NCI-H187 (cell line): ENCODE measurements at places on chromosomes 5 and 9.

DNA sequence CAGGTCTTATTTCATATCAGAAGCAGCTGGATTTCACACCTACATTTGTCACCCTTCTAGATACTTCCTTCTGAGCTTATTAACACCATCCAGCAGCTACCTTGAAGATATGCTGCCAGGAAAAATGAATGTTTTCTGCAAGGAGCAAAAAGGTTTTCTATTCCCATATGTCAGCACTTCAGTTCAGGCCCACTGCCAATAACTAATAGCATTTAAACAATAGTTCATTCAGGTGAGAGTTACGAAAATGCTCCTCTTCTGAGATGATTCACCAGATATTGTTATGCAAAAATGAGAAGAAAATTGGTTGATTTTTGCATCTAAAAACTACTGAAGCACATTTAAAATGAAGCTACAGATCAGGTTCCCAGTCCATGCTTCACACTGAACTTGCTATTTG lies 56.4 kb upstream of the ISL1 start:
- DNase-seq, result no peak

DNA sequence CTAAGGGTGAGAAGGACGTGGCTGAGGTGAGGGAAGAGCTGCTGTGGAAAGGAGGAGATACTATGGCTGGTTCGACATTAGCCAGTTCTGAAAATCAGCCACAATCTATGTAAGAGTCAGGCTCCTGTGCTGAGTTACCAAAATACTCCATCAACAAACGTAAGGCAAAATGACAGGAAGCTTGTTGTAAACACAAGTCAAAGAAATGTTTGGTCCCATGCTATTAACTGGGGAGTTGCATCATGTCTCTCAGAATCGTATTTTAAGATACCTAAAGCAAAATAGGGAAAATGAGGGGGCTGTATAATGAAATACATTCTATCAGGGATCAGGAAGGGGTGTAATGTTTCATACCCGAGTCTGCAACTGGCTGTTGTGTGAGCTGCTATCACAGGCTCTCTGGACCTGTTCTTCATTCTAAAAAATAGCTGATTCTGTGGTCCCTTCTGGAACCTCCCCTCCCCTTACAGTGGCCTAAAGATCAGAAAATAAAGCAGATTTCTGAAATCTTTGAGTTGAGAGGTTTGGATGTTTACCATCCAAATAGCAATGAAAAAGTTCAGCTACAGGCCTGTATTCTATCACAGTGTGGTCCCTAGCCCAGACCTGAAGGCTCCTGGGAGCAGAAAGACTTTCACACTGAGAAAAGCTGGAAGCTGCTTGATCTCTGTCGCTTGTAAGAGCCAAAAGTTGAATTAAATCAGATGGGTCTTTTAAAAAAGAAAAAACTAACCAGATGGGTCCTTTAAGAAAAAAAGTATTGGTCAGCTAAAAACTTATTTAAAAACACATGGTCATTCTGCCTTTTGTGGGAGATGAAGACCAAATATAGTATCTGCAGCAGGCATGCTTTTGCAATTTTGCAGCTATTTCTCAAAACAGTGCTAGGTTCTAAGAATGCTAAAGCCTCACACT lies 97.8 kb upstream of the SMC5 start:
- DNase-seq, result no peak

DNA sequence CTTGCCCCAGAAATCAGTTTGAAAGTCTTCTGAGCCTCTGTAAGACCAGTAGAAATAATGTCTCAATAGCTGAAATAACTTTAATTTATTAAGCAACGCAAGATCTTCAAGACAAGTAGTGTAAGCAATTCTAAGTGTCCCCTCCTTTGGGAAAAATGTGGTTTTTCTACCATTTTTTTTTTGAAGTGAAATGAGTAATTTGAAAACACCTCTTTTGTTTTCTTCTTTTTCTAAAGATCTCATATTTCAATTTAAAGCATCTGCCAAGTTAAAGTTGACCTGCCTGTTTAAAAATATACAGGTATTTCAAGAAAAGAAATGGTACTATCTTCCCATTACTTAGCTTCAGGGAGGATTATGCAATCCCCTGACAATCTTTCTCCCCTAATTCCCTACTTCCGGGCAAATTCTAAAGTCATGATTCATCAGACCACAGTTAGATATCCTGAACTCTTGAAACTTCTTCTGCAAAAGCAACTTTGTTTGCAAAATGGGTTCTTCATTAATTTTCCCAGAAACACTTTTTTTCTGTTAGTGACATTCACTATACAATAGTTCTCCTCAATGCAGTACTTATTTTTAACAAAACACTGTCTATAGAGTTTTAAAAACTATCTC lies 7.8 kb upstream of the ANXA1 start:
- no peak for DNase-seq

GRCh38 chr9:127223266-127223665 lies 41.3 kb upstream of the GARNL3 start:
- DNase-seq, result no peak

DNA sequence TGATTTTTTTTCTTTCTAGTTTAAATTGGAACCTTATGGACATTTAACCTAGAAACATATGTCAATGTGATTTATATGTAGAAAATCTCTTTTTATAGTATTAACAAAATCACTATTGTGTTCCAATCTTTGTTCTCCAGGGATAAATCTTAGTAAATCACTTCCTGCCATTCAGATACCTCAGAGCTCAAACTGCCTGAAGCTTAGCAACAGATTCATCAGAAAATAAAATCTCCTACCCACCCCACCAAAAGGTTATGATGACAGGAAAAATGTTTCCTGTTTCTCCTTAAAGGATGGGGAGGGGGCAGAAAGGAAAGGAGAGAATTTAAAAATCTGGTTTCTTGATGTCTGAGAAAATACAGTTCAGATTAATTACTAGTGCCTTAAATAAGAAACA lies 105.0 kb upstream of the TUT7 start:
- DNase-seq, result no peak

- no peak for DNase-seq
Measured at GRCh38 chr5:41154491-41154890, 58.8 kb downstream of the C6 start.

GRCh38 chr5:111172504-111172903 lies 51.7 kb upstream of the CAMK4 start:
- no peak for DNase-seq

- DNase-seq, result no peak
Measured at GRCh38 chr9:126953041-126953809, 38.6 kb downstream of the RALGPS1 start.

DNA sequence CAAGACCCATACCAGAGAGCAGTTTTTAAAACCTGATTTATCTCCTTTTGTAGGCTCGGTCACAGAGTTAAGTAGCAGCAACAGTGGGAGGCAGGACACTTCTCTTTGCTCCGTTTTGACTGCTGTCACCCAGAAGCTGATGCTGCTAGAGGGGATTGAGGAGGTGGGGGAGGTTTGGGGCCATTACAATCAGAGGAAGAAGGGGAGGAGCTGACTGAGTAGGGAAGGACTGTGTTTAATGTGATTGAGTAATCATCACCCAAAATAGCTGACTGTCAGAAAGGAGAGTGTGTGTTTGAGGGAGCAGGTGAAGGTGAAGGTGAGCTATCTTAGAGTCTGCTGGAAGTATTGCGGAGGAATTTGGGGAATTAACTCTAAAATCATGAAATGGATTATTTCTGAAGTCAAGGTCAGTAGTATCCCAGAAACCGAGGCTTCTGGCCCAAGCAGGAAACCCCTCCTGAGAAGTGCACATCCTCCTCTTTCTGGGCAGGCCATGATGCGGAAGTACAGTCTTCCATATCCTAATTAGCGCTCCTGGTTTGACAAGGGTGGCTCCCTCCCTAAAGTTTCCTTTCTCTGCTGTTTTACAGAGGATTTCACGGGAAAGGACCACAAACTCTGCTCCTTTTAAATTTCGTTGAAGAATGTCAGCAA lies 214.9 kb downstream of the PLK2 start:
- DNase-seq, result no peak

DNA sequence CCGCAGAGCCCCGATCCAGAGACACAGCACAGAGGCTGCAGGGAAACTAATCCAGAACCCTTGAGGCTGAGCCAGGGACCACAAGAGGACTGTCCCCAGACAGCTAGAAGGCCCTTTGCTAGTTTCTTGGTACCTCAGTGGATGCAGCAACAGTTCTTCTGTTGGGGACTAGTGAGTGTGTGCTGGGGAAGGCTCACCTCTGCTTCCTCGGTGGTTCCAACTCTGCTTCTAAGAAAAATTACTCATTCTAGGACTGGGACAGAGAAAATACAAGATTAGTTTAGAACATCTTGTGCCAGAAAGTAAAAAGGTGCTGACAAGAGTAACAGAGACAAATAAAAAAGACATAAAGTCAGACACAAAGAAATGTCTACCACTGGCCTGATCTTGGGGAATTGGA lies 19.5 kb upstream of the ZNF484 start:
- DNase-seq, result no peak

DNA sequence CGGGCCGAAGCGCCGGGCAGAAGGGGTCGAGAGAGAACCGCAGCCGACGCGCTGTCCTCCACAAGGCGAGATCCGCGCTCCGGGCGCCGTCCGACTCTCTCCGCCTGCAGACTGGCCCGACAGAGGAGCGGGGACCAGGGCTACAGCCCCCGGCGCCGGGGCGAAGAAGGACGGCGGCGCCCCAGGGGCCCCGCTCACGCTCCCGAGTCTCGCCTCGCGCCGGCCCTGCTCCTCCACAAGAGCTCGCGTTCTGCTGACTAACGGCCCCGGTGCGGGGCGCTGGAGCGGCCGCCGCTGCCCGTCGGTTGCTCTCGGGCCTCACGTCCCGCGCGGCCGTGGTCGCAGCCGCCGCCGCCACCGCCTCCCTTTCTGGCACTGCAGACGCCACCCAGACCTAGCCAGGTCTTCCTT lies 338 bp downstream of the ABHD17B start:
- DNase-seq, result no peak

- no peak for DNase-seq
Measured at GRCh38 chr9:6889868-6890267, 132.1 kb downstream of the KDM4C start.

DNA sequence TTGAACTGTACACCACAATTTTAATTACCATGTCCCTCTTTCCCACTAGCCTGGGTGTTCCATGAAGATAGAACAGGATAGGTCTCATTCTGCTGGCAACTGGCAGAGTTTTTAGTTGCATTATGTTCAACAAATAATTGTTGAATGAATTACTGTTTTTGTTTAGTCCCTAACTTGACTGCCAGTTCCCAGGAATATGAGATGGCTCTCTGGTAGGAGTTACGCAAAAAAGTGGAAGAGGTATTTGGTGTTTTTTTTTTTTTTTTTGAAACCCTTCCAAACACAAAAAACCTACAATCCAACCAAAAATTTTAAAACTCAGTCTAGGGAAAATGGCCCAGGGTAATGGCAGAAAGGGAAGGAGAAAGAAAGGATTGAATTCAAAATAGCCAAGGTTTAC lies 153.6 kb downstream of the GNAQ start:
- no peak for DNase-seq

DNA sequence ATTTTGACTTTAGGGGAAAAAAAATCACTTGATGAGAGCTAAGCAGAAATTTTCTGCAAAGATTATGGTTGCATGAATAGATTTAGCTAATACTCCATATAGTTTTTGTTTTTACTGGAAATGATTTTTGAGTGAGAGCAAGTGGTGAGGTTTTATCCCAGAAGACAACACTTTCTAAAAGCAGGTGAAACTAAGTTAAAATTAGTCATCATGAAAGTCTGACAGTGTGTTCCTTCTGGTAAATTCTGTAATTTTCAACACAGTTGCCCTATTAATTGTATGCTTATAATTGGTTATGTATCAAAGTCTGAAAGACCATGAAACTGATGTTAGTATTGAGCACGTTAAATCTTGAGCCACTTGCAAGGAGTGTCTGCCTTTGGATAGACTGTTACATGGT lies 91.5 kb downstream of the SMARCA2 start:
- no peak for DNase-seq

GRCh38 chr5:73297430-73297829 lies 124.4 kb downstream of the TMEM174 start:
- DNase-seq, result no peak

- no peak for DNase-seq
Measured at GRCh38 chr5:50964746-50965653, 298.6 kb downstream of the PARP8 start.

GRCh38 chr5:181035991-181036815 lies 3.9 kb upstream of the BTNL9 start:
- no peak for DNase-seq

DNA sequence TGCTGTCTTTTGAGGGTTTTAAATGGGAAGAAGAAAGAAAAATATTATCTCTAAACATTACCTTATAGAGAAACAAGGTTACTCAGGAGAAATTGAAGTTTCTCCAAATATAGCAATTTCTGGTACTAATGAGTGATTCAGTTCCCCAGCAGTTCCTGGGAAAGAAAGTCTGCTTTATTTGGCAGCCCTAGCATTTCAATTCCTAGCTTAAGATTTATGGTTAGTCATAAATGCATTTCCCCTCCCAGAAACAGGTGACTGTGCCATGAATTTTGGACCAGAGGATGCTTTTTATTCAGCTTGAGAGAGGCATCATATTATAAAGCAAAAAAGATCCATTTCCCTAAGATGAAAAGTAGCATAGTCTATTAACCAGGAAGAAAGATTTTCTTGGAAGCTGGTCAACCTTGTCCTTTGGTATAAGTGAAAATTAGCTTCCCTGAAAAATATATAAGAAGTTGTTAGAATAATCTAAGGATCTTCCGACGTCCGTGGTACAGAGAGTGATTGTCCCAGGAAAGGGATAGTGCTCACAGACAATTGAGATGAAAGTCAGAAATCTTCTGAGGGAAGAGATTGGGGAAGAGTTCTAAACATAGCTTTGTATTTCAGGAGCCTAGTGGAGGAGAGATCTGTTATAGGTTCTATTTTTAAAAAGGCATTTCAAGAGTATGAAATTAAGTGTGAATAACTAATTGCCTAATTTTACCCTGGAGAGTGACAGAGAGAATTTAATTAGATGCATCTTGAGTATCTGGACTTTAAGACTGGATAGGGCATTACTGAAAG lies 164.9 kb downstream of the ESM1 start:
- no peak for DNase-seq

GRCh38 chr5:17150531-17150930 lies 66.9 kb upstream of the BASP1 start:
- DNase-seq, result no peak

DNA sequence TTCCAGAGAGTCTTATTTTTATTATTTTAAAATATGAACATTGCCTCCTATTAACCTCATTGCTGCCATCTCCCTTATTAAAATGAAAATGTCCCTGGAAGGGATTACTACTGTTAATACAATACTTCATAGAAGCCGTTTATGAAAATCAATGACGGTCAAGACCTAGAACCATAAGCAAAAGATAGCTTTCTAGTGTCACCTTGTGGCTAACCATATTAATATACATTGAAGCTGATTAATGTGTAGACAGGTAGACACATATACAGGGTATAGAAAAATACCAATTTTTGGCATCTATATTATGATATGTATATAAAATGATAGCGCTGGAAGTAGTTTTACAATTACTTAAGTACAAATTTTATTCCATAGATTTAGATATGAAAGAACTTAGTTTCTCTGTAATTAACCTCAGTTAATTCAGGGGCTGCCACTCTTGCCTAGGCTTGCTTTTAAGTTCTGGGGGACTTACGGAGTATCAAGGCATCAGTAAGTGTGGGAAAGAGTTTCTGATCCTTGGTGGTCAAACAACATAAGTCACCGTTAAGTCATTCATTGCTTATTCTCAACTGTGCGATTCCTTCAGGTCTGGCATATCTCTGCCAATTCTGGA lies 2.5 kb upstream of the YTHDC2 start:
- DNase-seq, result no peak
